ENCODE measurements at places on chromosomes 3 and 15. TPM values are rescaled to one million over a fixed set of nuclear protein-coding genes. Genes with fewer than 3 reads are reported as not detected.

Gene KNSTRN
- 30.4 TPM for total RNA-seq

Gene ELL3
- total RNA-seq = 1.8 TPM

Gene LHFPL4
- total RNA-seq = not detected

Gene POC1A
- 6.8 TPM for total RNA-seq

Gene WDR82
- total RNA-seq = 83.1 TPM

Gene HEG1
- 96.1 TPM for total RNA-seq

Gene C3orf38
- 22.5 TPM for total RNA-seq
